ENCODE measurements at places on chromosomes 2 and 18.

DNA sequence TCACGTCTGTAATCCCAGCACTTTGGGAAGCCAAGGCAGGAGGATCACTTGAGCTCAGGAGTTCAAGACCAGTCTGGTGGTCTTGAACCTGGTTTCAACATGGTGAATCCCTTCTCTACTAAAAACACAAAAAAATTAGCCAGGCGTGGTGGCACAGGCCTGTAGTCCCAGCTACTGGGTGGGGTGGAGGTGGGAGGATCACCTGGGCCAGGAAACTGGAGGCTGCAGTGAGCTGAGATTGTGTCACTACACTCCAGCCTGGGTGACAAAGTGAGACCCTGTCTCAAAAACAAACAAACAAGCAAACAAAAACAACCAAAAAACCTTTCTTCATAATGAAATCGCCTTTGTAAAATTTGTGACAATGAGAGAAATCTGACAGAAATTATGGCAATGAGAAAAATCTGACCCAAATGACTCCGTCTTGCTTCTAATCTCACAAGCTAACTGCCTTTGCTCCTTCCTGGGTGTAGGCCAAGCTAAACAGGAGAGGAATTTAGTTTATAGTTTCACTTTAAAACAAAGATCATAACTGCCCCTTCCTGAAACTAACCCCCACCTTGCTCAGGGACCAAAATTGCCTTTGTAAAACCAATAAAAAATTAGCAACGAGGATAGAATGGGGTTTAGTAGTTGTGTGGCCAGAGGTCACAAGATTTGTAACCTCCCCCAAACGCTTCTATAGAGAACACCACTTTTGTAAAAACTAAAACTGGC lies 60.7 kb upstream of the KIF5C start:
- H3K4me3 ChIP-seq, result no peak overlapping the region
- peak; percentile 20 for DNase-seq
- peaks cover 7% of the 10 kb centered on the region for H3K4me1 ChIP-seq
- H3K36me3 ChIP-seq, result no peaks in the 10 kb centered on the region
- peaks cover 11% of the 10 kb centered on the region for H3K27me3 ChIP-seq

- H3K27ac ChIP-seq, result no peak overlapping the region
- peaks cover 15% of the 10 kb centered on the region for H3K4me1 ChIP-seq
- no peak for DNase-seq
- no peaks in the 10 kb centered on the region for H3K36me3 ChIP-seq
- no peaks in the 10 kb centered on the region for H3K27me3 ChIP-seq
These were observed 306.5 kb upstream of the GULP1 start for GRCh38 chr2:187985195-187985594.

DNA sequence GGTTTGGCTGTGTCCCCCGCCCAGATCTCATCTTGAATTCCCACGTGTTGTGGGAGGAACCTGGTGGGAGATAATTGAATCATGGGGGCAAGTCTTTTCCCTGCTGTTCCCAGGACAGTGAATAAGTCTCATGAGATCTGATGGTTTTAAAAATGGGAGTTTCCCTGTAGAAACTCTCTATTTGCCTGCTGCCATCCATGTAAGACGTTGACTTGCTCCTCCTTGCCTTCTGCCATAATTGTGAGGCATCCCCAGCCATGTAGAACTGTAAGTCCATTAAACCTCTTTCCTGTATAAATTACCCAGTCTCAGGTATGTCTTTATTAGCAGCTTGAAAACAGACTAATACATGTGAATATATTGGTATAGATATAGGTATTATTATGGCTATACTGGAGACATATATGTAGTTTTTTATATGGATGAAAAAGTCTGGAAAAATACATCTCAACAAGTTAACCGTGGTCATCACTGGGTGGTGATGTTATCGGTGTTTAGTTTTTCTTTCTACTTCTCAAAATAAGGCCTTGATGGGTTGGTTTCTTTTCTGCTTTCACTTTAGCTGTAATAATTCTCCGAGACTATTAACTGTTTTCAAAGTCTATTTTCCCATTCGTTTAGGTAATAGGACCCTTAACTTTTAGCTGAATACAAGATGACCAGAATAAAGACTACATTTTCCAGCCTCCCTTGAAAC lies 39.1 kb upstream of the NCOA1 start:
- H3K36me3 ChIP-seq, result no peaks in the 10 kb centered on the region
- no peak for DNase-seq
- peaks cover 7% of the 10 kb centered on the region for H3K27me3 ChIP-seq
- no peak overlapping the region for H3K27ac ChIP-seq

- H3K36me3 ChIP-seq, result peaks cover 22% of the 10 kb centered on the region
- no peak for DNase-seq
- peaks cover 40% of the 10 kb centered on the region for H3K4me1 ChIP-seq
- H3K27me3 ChIP-seq, result no peaks in the 10 kb centered on the region
- H3K4me3 ChIP-seq, result no peak overlapping the region
These were observed 3.7 kb upstream of the TMEM214 start for GRCh38 chr2:27029051-27029450.

DNA sequence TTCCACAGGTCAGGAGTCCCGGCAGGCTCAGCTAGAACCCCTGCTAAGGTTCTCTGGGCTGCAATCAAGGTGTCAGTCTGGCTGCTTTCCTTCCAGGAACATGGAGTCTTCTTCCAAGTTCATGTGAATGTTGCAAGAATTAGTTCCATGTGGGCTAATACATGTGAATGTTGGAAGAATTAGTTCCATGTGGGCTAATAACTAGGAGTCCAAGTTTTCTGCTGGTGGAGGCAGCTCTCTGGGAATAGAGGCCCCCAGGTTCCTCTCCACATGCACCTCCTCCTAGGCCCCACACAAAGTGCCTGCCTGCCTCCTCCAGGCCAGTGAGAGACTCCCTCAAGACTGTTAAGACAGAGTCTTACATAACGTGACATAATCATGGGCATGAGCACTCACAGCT lies 140.8 kb upstream of the SLC35G4 start:
- H3K27me3 ChIP-seq, result no peaks in the 10 kb centered on the region
- no peak overlapping the region for H3K4me3 ChIP-seq
- no peak overlapping the region for H3K27ac ChIP-seq
- no peaks in the 10 kb centered on the region for H3K4me1 ChIP-seq
- DNase-seq, result no peak

DNA sequence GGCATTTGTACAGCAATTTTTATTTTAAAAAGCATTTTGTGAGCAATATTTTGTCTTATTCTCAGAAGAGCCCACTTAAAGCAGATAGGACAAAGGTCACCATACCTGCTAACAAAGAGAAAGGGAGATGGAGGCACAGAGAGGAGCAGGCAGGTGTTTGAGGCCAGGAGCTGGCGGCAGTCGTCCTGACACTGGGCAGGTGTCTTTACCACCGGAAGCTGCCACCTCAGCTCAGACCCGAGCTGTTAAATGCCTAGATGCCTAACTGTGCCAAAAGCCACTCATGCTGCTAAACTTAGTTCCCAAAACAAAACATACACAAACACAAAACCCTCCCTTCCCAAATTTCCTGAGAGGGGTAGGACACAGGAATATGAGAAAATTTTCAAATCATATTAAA lies 120.9 kb downstream of the CNTNAP5 start:
- no peaks in the 10 kb centered on the region for H3K4me1 ChIP-seq
- no peak overlapping the region for H3K4me3 ChIP-seq
- H3K27me3 ChIP-seq, result no peaks in the 10 kb centered on the region
- H3K36me3 ChIP-seq, result no peaks in the 10 kb centered on the region
- no peak for DNase-seq

DNA sequence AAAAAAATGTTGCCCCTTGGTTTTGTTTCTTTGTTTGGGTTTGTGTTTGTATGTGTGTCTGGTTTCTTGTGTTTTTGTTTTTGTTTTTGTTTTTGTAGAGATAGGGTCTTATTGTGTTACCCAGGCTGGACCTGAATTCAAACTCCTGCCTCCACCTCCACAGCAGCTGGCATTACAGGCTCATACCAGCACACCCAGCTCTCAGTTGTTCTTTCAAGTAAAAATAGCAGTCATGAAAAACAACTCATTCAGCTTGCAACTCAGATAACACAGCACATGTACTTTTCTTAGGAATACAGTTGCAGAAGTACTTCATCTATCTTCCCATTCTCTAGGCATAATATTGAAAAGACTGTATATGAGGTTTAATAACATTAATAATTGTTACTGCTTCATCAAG lies 37.0 kb downstream of the ZC3H8 start:
- no peaks in the 10 kb centered on the region for H3K4me1 ChIP-seq
- peaks cover 52% of the 10 kb centered on the region for H3K36me3 ChIP-seq
- DNase-seq, result no peak
- H3K27me3 ChIP-seq, result no peaks in the 10 kb centered on the region
- H3K4me3 ChIP-seq, result no peak overlapping the region
- no peak overlapping the region for H3K27ac ChIP-seq

DNA sequence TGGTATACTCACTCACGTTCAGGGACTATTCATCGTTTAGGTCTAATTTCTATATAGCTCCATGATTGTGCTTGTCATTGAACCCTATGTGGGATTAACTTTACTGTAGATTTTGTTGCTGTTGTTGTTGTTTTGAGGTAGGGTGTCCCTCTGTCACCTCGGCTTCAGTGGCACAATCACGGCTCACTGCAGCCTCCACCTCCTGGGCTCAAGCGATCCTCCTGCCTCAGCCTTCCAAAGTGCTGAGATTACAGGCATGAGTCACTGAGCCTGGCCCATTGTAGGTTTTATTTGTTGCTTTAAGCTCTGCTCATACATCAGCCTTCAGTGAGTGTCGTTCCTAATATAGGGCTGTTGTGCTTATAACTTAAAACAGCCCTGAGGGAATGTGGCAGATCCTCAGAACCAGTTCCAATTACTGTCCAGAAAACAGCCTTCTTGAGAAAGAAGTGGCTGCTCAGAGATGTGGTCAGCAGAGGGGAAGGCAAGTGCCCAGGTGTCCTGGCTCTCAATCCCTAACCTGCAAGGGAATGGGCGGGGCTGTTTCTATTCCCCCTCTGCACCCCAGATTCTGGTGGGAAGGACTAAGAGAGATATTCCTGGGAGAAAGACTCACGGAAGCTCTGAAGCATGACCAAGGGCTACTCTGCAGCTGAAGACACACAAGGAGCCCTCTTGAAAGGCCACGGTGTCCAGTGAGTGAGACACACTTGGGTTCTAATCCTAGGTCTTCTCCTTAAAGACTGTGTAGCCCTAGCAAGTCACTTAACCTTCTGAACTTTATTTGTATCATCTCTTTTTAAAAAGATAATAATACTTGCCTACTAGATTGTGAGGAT lies 79.6 kb upstream of the LCLAT1 start:
- no peak overlapping the region for H3K4me3 ChIP-seq
- H3K4me1 ChIP-seq, result peaks cover 36% of the 10 kb centered on the region
- H3K27me3 ChIP-seq, result no peaks in the 10 kb centered on the region
- no peaks in the 10 kb centered on the region for H3K36me3 ChIP-seq
- no peak for DNase-seq

GRCh38 chr18:50721451-50722120 lies 98.2 kb downstream of the MRO start:
- H3K27me3 ChIP-seq, result no peaks in the 10 kb centered on the region
- H3K4me1 ChIP-seq, result no peaks in the 10 kb centered on the region
- H3K36me3 ChIP-seq, result no peaks in the 10 kb centered on the region
- H3K27ac ChIP-seq, result no peak overlapping the region

GRCh38 chr2:67050622-67051021 lies 346.5 kb upstream of the ETAA1 start:
- DNase-seq, result no peak
- H3K27me3 ChIP-seq, result no peaks in the 10 kb centered on the region
- no peak overlapping the region for H3K27ac ChIP-seq
- no peak overlapping the region for H3K4me3 ChIP-seq
- H3K36me3 ChIP-seq, result no peaks in the 10 kb centered on the region
- no peaks in the 10 kb centered on the region for H3K4me1 ChIP-seq

DNA sequence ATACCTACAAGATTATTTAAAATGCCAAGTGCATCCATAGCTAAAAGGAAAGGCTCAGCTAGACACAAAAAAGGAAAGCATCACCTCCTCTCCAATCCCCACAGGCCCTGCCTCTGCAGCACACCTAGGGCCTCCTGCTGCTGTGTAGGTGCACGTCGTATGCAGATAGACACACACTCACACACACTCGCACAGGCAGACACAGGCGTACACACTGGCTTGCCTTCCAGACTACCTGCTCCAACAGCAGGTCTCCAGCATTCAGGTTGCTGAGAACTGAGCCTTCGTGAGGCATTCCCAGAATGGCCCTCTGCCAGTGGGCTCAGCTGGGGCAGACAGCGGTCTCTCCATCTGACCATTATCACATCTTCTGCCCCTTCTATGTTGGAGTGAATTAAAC lies 35.3 kb upstream of the FRZB start:
- H3K36me3 ChIP-seq, result no peaks in the 10 kb centered on the region
- peaks cover 9% of the 10 kb centered on the region for H3K27me3 ChIP-seq
- H3K4me1 ChIP-seq, result peaks cover 5% of the 10 kb centered on the region
- no peak for DNase-seq
- no peak overlapping the region for H3K4me3 ChIP-seq
- no peak overlapping the region for H3K27ac ChIP-seq

DNA sequence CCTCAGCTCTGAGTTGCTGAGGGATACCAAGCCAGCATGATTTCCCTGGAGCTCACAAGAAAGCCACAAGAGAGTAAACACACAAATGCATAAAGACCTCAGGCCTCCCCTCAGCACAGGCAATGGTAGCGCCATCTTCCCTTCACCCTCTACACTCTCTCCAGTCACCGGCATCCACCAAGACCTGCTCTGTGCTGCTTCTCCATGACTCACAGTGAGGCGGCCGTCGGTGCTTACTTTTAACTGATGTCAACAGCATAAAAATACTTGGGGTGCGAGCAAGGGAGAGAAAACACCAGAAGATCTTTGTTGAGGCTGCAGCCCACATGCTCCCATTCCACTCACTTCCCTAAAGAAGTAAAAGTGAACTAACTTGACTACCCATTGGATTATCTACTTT lies 46.7 kb downstream of the L3MBTL4 start:
- no peaks in the 10 kb centered on the region for H3K36me3 ChIP-seq
- H3K27me3 ChIP-seq, result no peaks in the 10 kb centered on the region

Measured in activated CD8-positive, alpha-beta T cell treated with anti-CD3 and anti-CD28 coated beads, Interleukin-2, amount 10 ng/mL, durations not matched to agents 7 days and 5 days (primary cell).